Stimulated activated CD4-positive, alpha-beta T cell treated with anti-CD3 and anti-CD28 coated beads, Interleukin-4, amount 100 ng/mL, for 24 hours (primary cell): ENCODE measurements at places on chromosomes 7 and 10.

DNA sequence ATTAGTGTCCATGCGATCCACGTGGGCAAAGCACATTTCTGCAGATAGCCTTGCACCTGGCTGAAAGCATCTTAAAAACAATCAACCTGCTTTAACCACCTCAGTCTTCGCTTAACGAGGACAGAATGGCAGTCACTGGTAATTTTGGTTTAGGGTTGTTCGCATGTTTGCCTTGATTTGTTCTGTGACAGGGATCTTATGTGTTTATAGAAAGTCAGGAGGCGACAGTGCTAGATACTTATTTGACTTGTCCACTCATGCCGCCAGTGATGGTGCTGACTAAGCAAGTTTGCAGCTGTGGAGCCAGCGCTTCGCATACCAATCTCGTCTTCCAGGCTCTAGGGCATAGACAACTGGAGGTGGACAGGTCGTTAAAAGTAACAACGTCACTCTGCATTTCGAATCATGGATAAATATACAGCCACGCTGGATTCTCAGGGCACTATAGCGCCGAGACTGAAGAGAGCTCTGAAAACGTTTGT lies 1.2 kb upstream of the TMEM243 start:
- no peak for DNase-seq

GRCh38 chr7:143387156-143387975 lies 6.2 kb downstream of the ZYX start:
- DNase-seq, result no peak

DNA sequence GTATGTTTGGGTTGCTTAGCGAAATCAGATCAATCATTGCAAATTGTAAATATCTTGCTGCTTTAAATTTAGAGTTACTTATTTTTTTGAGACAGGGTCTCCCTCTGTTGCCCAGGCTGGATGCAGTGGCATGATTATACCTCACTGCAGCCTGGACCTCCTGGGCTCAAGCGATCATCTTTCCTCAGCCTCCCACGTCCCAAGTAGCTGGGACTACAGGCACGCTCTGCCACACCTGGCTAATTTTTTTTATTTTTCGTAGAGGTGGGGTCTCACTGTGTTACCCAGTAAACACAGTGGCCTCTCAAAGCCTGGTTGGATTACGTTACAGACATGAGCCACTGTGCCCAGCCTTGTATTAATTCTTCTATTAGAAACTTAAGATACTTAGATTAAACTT lies 1.7 kb downstream of the VDAC2 start:
- no peak for DNase-seq

GRCh38 chr10:32163071-32163761 lies 107.0 kb upstream of the KIF5B start:
- DNase-seq, result no peak

- no peak for DNase-seq
Measured at GRCh38 chr7:131274986-131275385, 52.7 kb upstream of the MKLN1 start.
